ENCODE measurements at places on chromosomes 7 and 10.
A peak's percentile ranks its signal among the peaks of the same experiment; 100 is the strongest.

DNA sequence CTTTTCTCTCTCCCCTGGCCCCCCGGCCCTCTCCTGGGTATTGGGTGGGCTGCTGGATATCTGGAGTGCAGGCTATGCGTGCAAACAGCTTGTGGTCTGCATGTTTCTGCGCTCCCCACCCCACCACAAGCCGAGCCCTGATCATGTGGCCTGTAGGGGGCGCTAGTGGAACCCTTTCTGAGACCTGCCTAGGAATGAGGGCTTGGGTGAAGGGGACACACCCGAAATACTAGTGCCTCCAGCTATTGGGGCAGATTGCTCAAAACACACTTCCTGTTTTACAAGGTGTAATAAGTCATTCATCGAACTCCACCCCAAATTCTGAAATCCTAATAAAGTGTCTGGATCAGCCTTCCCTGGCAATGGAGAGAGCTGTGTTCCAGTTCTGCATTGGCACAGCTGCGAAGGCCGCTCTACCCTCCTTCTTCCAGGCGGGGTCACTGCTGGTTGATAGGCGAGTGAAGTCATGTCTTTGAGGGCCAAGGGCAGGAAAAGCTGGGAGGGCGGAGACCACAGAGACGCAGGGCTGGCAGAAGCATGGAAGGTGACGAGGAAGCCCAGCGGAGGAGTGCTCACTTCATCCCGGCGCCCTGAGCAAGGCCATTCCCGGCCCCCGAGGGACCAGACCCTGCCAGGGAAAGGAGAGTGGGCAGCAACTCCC lies 19.8 kb upstream of the PRRT4 start:
- DNase-seq, result peak; percentile 33

GRCh38 chr10:131570716-131571307 lies 259.3 kb upstream of the TCERG1L start:
- DNase-seq, result no peak

GRCh38 chr10:72265990-72266865 lies 7.5 kb upstream of the DDIT4 start:
- no peak for DNase-seq

- DNase-seq, result peak; percentile 40
These were observed 973 bp downstream of the SDK1 start for GRCh38 chr7:3301831-3302618.

- no peak for DNase-seq
These were observed 19.9 kb upstream of the ZCCHC24 start for GRCh38 chr10:79465341-79465740.

- DNase-seq, result no peak
These were observed 37.5 kb downstream of the TAS2R41 start for GRCh38 chr7:143514995-143515735.

- no peak for DNase-seq
These were observed 38.4 kb downstream of the DNAJB12 start for GRCh38 chr10:72316386-72316700.

DNA sequence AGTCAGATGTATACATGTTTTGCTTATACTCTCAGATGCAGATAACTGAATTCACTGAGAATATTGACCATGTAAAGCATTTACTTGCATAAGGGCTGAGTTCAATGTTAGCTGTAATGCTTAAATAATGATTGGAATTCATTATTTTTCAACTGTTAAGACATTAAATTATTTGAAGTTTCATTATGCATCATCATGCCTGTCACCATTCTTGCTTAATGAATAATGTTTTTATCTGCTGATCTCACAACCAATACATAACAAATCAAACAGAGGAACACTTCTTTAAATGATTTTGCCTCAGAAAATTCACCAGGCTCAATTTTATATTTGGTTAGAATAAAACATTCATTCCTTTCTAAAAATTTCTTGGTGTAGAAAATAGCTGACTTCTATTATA lies 233.4 kb downstream of the GPR37 start:
- no peak for DNase-seq

DNA sequence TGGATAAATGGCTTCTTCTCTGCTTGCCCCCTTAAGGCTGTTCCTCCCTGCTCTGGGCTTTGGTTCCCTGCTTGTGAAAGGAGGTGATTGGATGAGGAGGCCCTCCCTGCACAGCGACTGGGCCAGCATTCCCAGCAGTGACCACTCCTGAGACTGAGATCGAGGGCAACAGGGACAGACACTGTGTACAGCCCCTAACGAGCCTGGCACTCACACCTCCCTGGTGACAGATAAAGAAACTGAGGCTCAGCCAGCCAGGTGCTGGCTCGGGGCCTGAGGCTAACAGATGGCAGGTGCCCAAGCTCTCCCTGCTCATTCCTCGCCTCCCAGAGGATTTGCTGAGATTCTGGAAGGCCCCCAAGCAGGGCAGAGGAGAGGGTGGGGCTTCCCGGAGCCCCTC lies 12.0 kb upstream of the AQP1 start:
- DNase-seq, result no peak

DNA sequence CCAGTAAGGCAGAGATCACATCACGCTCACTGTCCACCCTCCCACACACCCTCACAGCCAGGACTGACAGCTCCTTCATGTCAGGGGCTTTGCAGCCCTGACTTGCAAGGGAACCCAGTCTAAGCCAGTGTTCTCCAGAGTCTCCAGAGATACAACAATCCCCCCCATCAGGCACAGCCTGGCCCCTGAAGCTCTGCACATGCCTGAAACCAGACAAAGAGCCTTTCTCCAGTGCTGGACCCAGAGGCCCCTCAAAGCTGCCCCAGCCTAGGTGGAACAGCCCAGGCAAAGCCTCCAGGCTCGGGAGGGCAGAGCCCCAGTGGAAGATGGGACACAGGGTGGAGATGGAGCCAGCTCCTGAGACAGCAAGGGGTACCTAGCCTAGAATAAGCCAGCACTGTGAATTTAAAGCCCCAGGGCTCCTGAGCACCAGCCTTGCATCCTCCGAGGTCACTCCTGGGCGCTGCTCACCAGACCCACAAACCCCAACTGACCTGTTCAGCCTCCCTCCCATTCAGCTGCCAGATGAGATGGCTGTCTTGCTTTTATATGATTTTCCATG lies 50.2 kb downstream of the GRID1 start:
- DNase-seq, result no peak

DNA sequence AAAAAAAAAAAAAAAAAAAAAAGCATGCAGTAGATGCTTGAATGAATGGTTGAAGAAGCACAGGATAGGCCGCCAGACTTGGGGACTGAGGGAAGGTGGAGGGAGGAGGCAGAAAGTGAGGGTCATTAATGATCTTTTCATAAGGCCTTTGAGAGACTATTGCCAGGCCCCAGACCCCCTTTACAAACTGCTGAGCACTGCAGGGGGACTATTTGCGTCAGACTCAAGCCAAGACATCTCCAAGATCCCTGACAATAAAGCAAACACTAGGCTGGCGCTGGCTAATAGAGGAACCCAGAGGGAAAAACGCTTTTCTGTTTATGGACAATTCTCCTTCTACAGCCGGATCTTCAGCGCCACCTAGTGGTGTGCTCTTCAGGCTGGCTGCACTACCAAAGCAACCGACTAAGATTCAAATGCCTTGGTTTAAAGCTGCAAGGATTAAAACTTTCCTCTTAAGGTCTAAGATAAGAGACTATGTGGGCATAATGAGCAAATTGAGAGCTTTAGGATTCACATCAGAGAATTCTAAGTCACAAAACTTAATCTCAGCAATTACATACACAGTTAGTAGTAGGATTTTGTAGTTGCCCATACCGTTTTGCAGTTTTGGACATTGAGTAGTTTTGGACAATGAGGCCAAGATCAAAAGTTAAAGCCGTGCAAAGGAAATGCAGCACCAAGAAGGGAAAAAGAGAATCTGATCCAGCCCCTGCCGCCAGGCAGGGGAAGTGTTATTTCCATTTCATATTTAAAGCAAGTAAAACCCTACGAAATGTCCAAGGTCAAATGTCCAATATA lies 17.9 kb upstream of the AGK start:
- peak; percentile 80 for DNase-seq

- peak; percentile 94 for DNase-seq
These were observed 53.3 kb upstream of the PPIF start for GRCh38 chr10:79293841-79294581.

DNA sequence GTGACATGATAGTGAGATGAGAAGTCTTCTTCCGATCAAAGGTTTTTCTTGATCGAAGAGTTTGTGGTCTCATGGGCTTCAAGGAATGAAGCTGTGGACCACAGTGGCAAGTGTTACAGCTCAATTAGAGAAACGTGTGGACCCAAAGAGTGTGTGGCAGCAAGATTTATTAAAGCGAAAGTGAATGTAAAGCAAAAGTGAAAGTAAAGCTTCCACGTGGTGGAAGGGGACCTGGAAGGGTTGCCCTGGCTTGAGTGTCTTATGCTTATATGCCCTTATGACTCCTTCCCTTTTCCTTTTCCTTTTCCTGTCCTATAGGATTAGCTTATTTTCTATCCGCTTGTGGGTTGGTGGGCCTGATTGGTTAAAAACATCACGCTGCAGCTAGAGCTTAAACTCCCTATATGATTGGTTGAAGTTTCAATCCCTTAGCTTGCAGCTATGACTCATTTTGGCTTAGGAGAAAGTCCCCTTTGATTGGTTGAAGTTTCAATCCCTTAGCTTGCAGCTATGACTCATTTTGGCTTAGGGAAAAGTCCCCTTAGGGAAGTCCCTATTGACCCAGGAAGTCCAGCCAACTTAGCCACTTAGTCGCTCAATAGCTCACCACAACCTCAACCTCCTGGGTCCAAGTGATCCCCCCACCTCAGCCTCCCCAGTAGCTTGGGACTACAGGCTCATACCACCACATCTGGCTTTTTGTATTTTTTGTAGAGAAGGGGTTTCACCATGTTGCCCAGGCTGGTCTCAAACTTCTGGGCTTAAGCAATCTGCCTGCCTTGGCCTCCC lies 34.7 kb downstream of the MRPS24 start:
- peak; percentile 80 for DNase-seq

- DNase-seq, result no peak
These were observed 155.2 kb upstream of the BMPER start for GRCh38 chr7:33750177-33750576.

GRCh38 chr7:1087465-1087814 lies 473 bp upstream of the GPER1 start:
- DNase-seq, result no peak

DNA sequence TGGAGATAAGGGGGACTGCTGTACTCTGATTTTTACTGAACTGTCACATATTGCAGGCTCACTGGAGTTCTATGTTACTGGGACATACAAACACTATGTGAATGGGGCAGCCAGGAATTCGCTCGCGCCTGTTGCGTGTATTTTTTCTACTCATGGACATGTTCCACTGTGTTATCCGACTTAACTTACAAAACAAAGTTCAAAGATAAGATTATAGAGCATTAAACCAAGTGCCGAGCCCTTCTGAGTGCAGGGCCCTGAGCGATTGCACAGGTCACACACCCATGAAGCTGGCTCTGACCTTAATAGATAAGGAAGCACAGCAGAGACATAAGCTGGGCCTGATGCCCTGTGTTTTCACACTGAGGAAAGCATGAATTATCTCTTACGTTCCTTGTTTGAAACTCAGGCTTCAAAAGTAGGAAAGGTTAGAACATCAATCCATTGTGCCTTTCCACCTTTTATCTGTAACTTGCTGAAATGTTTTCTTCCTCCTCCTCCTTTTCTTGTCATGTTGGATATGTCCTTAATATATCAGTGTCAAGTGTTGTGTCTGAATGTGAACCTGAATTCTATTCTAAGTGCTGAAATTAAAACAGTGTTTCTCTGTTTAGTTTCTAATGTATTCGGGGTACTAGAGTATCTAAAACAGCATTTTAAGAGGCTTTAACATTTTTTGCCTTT lies 273.8 kb downstream of the AUTS2 start:
- no peak for DNase-seq

DNA sequence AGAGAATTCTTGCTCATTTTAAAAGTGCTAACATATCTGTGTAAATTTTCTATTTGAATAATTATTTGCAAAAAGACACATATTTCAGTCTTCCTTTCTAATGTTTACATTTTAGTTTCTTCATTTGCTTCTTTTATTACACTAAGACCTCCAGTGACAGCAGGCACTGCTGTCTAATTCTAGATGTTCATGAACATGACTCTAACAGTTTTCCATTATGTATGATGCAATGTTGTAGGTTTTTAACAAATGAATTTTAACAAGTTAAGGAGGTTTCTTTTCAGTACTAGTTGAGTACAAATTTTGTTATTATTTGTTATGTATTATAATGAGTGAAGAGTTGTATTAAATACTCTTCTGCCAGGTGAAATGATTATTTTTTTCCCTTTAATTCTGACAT lies 83.6 kb downstream of the GRB10 start:
- no peak for DNase-seq

DNA sequence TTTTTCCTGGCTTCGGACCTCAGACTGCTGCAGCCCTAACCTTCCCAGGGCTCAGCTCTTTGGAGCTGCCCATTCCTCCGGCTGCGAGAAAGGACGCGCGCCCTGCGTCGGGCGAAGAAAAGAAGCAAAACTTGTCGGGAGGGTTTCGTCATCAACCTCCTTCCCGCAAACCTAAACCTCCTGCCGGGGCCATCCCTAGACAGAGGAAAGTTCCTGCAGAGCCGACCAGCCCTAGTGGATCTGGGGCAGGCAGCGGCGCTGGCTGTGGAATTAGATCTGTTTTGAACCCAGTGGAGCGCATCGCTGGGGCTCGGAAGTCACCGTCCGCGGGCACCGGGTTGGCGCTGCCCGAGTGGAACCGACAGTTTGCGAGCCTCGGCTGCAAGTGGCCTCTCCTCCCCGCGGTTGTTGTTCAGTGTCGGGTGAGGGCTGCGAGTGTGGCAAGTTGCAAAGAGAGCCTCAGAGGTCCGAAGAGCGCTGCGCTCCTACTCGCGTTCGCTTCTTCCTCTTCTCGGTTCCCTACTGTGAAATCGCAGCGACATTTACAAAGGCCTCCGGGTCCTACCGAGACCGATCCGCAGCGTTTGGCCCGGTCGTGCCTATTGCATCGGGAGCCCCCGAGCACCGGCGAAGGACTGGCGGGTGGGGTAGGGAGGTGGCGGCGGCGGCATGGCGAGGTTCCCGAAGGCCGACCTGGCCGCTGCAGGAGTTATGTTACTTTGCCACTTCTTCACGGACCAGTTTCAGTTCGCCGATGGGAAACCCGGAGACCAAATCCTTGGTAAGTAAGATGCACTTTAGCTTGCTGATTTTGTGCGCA lies at the start of gene PLXDC2:
PLXDC2 (plus strand) TSS at position 22 of the 820 bp plus-strand sequence.
- peak; percentile 81 for DNase-seq

- no peak for DNase-seq
These were observed 866.3 kb downstream of the CCSER2 start for GRCh38 chr10:85194706-85195105.

GRCh38 chr10:24010436-24010970 lies 198.4 kb upstream of the KIAA1217 start:
- DNase-seq, result no peak

GRCh38 chr10:92238586-92239098 lies 52.2 kb downstream of the CPEB3 start:
- DNase-seq, result peak; percentile 59

DNA sequence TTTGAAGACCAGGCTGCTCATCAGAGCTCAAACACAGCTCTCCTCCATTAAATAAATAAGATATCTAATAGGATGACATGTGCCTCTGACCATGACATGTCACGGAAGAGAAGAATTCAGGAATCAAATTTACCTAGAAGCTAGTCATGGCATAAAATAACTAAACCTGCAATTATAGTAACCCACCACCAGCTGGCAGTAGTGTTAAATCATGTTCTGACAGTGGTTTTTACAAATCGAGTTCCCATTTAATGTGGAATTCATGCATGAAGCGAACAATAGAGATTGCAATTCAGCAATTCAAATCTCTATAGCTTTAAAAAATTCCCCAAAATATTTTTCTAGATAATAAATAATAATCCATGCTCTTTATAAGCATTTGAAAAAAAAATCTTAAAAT lies 74.6 kb upstream of the IKZF1 start:
- peak; percentile 48 for DNase-seq

- no peak for DNase-seq
These were observed 101.0 kb downstream of the GSAP start for GRCh38 chr7:77315182-77315591.
